ENCODE measurements at places on chromosomes 1 and 21.

GRCh38 chr21:45248301-45248892, 39.3 kb downstream of the POFUT2 start:
- DNase-seq = no peak

DNA sequence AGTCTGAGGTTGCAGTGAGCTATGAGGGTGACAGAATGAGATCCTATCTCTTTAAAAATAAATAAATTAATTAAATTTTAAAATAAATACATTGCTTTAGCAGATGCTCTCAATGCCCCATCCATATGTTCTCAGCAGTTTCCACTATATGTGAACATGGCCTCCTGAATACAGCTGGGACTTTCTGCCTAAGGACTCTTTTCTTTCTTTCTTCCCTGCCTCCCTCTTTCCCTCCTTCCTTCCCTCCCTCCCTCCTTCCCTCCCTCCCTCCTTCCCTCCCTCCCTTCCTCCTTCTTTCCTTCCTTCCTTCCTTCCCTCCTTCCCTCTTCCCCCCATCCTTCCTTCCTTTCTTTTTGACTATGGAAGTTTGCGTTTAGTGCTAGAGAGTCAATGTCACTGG, 10.2 kb upstream of the GRIK1 start:
- no peak for DNase-seq

DNA sequence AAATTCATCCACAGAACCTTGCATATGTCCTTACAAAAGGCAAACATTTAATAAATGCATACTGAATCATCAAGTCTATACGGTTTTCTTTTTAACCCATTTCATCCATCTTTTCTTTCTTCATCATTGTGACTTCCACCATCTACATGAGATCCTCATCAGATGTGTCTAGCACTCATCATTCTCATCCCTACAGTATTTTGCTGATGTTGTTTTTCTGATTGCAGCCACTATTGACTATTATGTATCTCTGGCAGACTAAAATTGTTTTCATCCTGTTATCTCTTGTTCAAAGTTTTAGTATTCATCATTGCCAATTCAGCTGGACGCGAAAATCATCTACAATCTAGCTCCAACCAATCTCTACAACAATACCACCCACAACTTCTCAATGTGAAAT, 5.9 kb downstream of the LRIF1 start:
- no peak for DNase-seq

- no peak for DNase-seq
Measured at GRCh38 chr1:76274302-76274701, 199.8 kb downstream of the ST6GALNAC3 start.

GRCh38 chr1:33343539-33343938, 22.6 kb upstream of the A3GALT2 start:
- no peak for DNase-seq
